ENCODE measurements at places on chromosomes 6 and 20.

- peak; percentile 39 for DNase-seq
Observed at GRCh38 chr6:17281497-17282481, 628 bp downstream of the RBM24 start.

GRCh38 chr20:13337090-13337784, 116.2 kb downstream of the ISM1 start:
- DNase-seq, result no peak

DNA sequence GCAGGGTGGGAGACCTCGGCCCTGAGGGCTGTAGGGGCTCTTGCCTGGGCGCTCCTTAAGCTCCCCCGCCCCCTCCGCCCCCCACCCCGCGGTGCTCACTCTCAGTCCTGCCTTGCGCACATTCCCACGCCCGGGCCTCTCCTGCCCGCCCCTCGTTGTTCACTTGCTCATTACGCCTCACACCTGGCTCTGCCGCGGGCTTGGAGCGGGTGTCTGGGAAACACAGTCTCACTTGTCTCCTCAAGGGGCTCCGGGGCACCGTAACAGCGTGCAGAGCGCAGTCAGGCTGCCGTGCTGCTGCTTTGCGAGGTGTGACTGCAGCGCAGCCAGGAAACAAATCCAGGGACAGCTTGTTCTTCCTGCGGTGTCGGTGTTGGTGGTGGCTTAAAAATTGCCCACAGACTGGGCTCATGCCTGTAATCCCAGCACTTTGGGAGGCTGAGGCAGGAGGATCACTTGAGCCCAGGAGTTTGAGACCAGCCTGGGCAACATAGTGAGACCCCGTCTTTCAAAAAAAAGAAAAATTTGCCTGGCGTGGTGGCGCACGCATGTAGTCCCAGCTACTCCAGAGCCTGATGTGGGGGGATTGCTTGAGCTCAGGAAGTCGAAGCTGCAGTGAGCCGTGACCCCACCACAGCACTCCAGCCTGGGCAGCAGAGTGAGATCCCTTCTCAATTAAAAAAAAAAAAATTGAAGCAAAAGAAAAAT, 4.6 kb downstream of the NPBWR2 start:
- DNase-seq, result no peak

DNA sequence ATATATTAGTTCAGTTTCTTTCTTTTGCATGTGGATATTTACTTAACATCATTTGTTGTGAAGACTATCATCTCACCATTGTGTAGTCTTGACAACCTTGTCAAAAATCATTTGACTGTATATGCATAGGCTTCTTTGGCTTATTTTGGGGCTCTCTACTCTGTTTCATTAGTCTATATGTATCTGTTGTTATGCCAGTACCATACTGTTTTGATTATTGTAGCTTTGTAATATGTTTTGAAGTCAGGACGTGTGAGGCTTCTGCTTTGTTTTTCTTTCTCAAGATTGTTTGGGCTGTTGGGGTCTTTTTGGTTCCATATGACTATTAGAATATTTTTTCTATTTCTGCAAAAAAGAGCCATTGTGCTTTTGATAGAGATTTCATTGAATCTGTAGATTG, 288.2 kb upstream of the RNF217 start:
- DNase-seq, result no peak

DNA sequence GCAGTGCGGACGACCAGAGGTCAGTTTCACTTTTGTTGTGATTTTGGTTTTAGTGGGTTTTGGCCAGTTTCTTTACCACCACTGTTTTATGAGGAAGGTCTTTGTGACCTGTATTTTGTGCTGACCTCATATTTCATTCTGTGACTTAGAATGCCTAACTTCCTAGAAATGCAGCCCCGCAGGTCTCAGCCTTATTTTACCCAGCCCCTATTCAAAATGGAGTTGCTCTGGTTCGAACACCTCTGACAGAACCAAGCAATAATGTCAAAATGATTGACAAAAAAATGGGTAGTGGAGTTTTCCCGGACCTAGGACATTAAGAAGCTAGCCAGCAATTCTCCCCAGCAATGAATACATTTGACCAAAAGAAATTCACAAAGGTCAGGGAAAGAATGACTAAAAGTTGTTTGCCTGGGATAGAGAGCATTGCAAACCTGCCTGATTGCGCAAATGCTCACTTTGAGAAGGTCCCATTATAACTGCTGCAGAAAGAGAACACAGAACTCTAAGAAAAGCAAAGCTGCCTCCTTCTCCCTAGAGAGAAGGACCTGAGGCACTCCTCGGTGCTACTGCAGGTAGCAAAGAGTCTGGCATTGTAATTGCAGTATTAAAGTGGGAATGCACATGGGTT, 288.8 kb downstream of the ADGB start:
- DNase-seq, result no peak

DNA sequence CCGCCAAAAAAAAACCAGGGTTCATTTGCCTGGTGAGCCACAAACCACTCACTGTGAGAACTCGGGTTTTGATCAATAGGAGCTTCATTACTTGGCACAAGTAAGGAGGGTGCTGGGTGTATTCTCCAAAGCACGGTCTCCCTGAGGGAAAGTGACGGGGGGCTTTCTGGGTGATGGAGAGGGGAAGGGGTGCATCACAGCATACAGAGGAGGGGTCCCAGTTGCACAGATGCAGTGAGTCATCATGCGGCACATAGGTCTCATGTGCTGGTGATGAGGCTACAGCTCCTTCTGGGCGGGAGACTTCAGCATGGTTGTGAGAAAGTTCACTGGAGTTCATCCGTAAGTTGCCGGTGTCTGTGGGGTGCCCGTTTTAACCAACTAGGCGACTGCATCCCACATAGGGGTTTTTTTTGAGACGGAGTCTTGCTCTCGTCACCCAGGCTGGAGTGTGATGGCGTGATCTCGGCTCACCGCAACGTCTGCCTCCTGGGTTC, 36.2 kb downstream of the SUN5 start:
- no peak for DNase-seq

- no peak for DNase-seq
Observed at GRCh38 chr6:147194652-147195411, 9.4 kb upstream of the STXBP5 start.

GRCh38 chr6:34539181-34539580, 16.9 kb downstream of the SPDEF start:
- DNase-seq, result no peak

DNA sequence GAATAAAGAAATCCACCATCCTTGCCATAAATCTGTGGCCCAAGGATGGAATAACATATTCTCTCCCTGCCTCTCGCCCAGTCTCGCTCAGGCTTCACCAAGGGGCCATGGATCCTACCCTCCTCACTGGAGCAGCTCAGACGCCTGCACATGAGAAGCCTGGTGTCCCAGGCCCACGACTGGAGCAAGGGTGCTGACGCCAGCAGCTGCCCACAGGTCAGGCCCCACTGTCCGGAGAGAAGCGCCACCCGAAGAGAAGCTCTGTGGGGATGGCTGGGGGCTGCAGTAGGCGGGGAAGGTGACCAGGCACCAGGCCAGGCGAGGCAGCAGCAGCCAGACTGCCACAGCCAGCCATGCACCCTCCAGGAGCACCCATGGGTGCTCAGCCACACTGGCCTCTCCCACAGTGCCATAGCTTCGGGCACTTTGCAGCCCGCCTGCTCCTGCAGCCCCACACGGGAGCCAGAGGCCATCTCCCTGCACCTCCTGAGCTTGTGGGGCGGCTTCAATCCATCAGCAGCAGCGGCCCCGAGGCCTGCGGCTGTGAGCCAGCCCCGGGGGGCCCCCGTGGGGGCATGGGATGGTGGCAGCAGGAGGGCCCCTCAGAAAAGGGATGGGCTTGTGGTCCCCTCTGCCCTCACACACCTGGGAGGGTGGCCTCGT, 286.2 kb upstream of the SGK1 start:
- DNase-seq, result no peak

DNA sequence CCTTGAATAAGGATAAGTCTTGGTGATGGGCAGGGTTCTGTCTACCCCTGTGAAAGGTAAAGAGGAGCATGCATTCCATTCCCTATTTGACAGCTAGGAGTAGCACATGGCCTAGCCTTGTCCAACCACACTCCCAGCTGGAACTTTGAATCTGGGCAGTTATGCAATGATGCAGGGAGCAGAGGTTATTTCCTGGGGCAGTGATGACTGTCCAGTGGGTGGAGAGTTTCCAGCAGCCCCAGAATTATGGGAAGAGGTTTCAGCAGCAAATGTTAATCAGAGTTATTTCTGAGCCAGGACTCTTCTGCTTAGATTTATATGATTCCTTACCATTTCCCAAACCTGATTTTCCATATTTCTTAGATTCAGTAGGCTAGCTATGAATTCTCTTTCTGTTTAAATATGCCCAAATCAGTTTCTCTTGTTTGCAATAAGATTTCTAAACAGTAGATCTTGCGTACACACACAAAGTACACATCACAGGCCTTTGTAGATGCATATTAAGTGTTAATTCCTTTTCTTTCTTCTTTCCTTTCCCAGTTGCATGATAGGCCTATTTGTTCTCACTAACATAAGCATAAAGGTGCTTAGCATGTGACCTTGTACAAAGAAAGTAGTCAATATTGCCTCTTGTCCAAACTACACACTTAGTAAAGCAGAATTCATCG, 17.3 kb upstream of the TXLNB start:
- DNase-seq, result no peak

- DNase-seq, result no peak
Observed at GRCh38 chr6:156773935-156774852, 3.0 kb upstream of the ARID1B start.

DNA sequence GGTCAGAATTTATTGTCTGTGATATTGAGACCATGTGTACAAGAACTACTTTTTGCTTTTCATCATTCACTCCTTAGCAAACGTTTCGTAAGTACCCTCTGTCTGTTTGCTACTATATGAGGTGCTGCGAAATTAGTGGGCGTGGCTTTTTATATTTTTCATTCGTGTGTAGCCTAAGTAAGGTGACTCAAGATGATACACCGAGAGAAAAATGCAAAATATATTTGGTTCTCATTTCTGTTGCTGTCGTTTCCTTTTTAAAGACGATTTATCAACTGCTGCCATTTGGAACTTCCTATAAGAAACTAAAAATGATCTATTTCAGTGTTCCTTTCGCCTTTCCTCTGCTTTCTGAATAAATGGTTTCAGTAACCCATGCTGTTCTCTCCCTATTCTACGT, 61.2 kb downstream of the VAPB start:
- no peak for DNase-seq

GRCh38 chr6:68975064-68975463, 340.0 kb downstream of the ADGRB3 start:
- peak; percentile 37 for DNase-seq

DNA sequence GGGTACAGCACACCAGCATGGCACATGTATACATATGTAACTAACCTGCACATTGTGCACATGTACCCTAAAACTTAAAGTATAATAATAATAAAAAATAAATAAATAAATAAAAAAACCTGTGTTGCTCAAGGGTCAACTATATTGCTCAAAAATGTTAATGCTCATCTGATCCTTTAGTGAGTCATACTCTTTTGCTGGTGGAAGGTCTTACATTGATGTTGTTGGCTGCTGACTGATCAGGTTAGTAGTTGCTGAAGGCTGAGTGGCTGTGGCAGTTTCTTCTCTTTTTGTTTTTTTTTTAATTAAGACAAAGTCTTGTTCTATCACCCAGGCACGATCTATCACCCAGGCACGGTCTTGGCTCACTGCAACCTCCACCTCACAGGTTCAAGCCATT, 29.6 kb upstream of the SMIM26 start:
- DNase-seq, result no peak

DNA sequence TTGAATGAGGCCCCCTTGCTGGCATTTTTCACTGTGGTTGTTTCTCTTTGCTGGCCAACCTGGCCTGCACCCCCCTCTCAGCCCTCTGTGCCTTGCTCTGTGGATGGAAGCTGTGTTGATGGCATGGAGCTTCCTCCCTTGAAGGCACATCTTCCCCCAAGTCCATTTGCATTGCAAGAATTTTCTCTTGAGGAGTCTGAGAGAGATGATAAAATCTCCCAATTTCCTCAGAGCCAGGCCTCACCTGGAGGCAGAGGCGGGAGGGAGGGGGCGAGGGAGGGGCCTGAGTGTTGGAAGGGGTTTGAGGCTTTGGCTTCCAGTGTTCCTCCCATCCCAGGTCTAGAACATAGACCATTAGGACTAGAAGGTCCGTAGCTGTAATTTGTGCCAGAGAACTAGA, 175.1 kb downstream of the SCP2D1 start:
- DNase-seq, result no peak

GRCh38 chr20:34401741-34402455, 38.8 kb downstream of the ITCH start:
- DNase-seq, result no peak

All from nucleus accumbens (tissue), 56 donors.